Uterine smooth muscle cell (primary cell): ENCODE measurements at places on chromosomes 1 and 21. TPM values are rescaled to one million over a fixed set of nuclear protein-coding genes. Genes with fewer than 3 reads are reported as not detected.

RNASEL gene
- 6.6 and 9.9 TPM in 2 replicates for total RNA-seq

BMP8A gene
- 0.11 and 0.25 TPM in 2 replicates for total RNA-seq

HEYL gene
- 0.12 TPM in 1 of 2 replicates, not detected in the other for total RNA-seq

TFAP2E gene
- 0.11 and 0.12 TPM in 2 replicates for total RNA-seq

CADM3 gene
- total RNA-seq, result 0.12 and 0.22 TPM in 2 replicates

RPE65 gene
- not detected in 2 replicates for total RNA-seq

LRRIQ3 gene
- total RNA-seq, result 0.12 and 0.77 TPM in 2 replicates

TMPRSS3 gene
- not detected in 2 replicates for total RNA-seq

SAMD11 gene
- total RNA-seq, result 6.2 and 6.4 TPM in 2 replicates
